ENCODE measurements at places on chromosomes 3 and 15. TPM values are rescaled to one million over a fixed set of nuclear protein-coding genes. Genes with fewer than 3 reads are reported as not detected.
A peak's percentile ranks its signal among the peaks of the same experiment; 100 is the strongest.

Gene BCHE
- total RNA-seq, result 2.3 TPM

Gene OCA2
- total RNA-seq, result not detected

DNA sequence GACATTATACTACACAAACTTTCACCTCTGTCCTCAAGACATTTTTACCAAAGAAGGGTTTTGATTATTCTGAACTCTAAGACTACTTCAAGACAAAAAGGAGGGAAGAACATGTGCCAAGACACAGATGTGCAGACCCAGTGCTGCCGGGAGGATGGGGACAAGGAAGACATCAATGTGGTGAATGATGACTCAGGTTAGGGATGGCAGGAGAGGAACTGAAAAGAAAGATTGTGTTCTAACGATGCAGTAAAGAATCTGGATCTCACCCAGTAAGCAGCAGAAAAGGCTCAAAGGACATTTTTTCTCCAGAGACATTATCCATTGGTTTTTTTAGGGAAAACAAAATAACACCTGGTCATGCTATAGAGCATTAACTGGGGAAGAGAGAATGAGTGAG lies 449.9 kb upstream of the NR2F2 start:
- H3K27me3 ChIP-seq, result no peaks in the 10 kb centered on the region
- H3K4me1 ChIP-seq, result peaks cover 12% of the 10 kb centered on the region
- no peak for DNase-seq
- H3K4me3 ChIP-seq, result no peak overlapping the region
- peak overlapping the region; percentile 62 for H3K27ac ChIP-seq
- no peaks in the 10 kb centered on the region for H3K36me3 ChIP-seq

DNA sequence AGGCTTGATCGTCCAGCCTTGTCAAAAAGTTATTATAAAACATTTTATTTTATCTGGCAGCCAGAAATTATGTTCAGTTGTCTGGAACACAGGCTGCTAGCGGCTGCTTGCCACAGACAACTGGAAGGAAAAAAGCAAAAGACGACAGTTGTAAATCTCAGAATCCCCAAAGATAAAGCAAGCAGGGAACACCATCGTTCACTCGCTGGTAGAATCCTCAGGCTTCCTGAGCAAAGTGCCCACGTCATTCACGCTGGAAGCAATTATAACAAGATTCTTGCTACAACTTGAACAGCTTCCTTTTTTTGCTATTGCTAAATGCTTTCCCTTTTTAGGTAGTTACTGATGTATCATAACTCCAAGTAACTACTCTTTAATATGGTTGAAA lies 33.6 kb downstream of the ADAMTS17 start:
- peak overlapping the region; percentile 65 for H3K27ac ChIP-seq
- no peaks in the 10 kb centered on the region for H3K36me3 ChIP-seq
- H3K27me3 ChIP-seq, result peaks cover 14% of the 10 kb centered on the region
- DNase-seq, result no peak
- peaks cover 10% of the 10 kb centered on the region for H3K4me1 ChIP-seq

GRCh38 chr15:26759986-26760385 lies 12.9 kb downstream of the GABRB3 start:
- no peaks in the 10 kb centered on the region for H3K36me3 ChIP-seq
- no peaks in the 10 kb centered on the region for H3K4me1 ChIP-seq
- H3K27ac ChIP-seq, result no peak overlapping the region

Gene KLHL24
- 217 TPM for total RNA-seq

GRCh38 chr15:94004697-94005096 lies 226.7 kb upstream of the MCTP2 start:
- no peaks in the 10 kb centered on the region for H3K27me3 ChIP-seq
- no peaks in the 10 kb centered on the region for H3K4me1 ChIP-seq
- peak; percentile 50 for DNase-seq
- no peaks in the 10 kb centered on the region for H3K36me3 ChIP-seq

DNA sequence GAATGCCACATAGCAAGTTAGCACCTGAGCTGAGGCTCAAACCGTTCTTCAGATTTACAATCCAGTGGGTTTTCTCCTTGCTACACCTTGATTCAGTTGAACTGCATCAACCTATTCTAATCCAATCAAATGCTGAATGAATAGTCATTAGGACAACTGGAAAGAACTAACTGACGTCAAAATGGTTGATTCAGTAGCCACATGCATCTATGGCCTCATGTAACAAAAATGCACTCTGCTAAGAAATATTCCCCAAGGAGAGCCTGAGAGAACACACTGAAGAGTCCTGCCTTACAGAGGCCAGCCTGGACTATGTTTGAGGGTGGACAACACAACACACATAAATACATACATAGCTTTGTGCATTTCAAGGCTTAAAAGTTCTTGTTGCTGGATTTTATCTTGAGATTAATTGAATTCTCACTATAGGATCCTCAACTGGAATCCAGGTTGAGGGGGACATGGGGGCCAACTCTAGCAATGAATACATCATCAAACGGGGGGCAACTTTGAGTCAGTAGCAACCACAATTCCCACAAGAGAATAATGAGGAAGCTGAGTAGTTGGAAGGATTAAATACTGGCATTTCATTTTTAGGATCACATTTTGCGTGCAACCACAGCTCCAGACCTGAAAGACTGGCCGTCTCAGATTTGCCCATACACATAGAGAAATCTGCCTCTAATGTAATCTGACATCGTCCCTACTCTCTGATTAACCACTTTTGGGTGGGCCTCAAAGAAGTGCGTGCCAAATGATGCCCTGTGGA lies 280.2 kb upstream of the ICE2 start:
- peak overlapping the region; percentile 57 for H3K27ac ChIP-seq
- H3K36me3 ChIP-seq, result no peaks in the 10 kb centered on the region
- peaks cover 12% of the 10 kb centered on the region for H3K4me1 ChIP-seq
- no peak for DNase-seq
- no peak overlapping the region for H3K4me3 ChIP-seq

Gene GOLGA6L10
- total RNA-seq, result 0.33 TPM

DNA sequence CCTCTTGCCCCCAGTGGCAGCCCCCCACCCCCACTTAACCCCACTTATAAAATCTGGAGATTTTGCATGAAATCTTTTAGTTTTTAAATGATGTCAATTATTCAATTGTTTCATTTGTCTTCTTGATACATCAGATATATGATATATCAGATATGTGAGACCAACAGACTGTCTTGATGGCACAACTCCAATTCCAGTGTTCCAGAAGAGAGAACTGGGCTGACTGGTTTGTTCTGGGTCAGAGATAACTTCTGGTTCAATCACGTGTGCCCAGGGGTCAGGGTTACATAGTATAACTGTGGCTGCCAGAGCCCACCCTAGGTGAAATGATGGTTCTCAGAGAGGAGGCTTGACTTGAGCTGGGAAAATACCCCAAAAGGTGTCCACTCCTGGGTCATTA lies 32.4 kb upstream of the ATG7 start:
- H3K4me1 ChIP-seq, result no peaks in the 10 kb centered on the region
- peaks cover 12% of the 10 kb centered on the region for H3K27me3 ChIP-seq
- no peak overlapping the region for H3K4me3 ChIP-seq

- H3K4me1 ChIP-seq, result no peaks in the 10 kb centered on the region
- H3K27ac ChIP-seq, result no peak overlapping the region
- DNase-seq, result no peak
- no peaks in the 10 kb centered on the region for H3K36me3 ChIP-seq
- no peak overlapping the region for H3K4me3 ChIP-seq
These were observed 801.9 kb downstream of the PLOD2 start for GRCh38 chr3:145359040-145359439.

Gene EPHB1
- 1.3 TPM for total RNA-seq

DNA sequence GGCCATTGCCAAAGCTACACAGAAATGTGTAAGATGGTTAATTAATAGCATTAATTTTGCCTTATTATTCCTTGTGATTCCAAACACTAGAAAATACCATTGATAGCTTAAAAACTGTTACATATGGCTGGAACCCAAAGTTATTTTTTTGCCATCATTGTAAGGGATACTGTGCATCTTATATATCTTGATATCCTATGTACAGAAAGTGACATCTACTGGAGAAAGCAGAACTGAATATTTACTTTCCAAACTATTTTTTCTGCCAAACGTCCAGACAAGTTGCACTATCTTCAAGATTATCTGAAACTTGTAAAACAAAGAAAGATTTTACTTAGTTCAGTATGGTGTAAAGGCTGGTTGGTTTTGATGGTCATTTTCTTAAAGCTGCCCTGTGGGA lies 33.3 kb upstream of the MEIS2 start:
- H3K27ac ChIP-seq, result no peak overlapping the region
- no peak overlapping the region for H3K4me3 ChIP-seq
- peaks cover 14% of the 10 kb centered on the region for H3K4me1 ChIP-seq
- no peaks in the 10 kb centered on the region for H3K36me3 ChIP-seq

DNA sequence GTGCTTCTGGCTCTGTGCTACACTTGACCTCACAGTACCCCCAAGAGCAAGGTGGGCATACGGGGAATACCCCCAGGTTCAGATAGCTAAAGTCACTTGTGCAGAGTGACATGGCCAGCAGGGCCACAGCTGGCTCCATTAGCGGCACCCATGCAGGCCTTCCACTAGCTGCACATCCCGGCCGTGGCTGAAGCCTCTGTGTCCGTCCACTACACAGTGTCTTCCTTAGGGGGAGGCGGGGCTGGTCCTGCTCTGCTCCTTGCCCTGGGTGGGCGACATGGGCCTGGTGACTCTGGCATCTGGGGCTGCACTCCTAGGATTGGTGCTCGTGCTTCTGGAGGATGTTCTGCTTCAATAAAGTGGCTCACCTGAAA lies 169.1 kb upstream of the IQSEC1 start:
- H3K27ac ChIP-seq, result no peak overlapping the region
- no peak overlapping the region for H3K4me3 ChIP-seq
- no peak for DNase-seq
- no peaks in the 10 kb centered on the region for H3K36me3 ChIP-seq
- H3K4me1 ChIP-seq, result no peaks in the 10 kb centered on the region

GRCh38 chr3:167198949-167199600 lies 181.0 kb downstream of the ZBBX start:
- no peak for DNase-seq
- no peak overlapping the region for H3K27ac ChIP-seq
- no peaks in the 10 kb centered on the region for H3K27me3 ChIP-seq
- H3K4me3 ChIP-seq, result no peak overlapping the region
- peaks cover 12% of the 10 kb centered on the region for H3K4me1 ChIP-seq

- DNase-seq, result no peak
- no peaks in the 10 kb centered on the region for H3K36me3 ChIP-seq
- H3K4me3 ChIP-seq, result no peak overlapping the region
- H3K27ac ChIP-seq, result peak overlapping the region; percentile 81
- H3K4me1 ChIP-seq, result peaks cover 20% of the 10 kb centered on the region
These were observed 9.4 kb upstream of the COPG1 start for GRCh38 chr3:129239991-129240390.

Gene CLDN16
- total RNA-seq, result not detected

Measured in left ventricle myocardium inferior (tissue), 1 donor.